ENCODE measurements at places on chromosomes 3 and 15. TPM values are rescaled to one million over a fixed set of nuclear protein-coding genes. Genes with fewer than 3 reads are reported as not detected.

Gene CPOX
- total RNA-seq: 27.2 TPM

Gene SAMD7
- total RNA-seq: not detected

Gene STRA6
- 0.48 TPM for total RNA-seq

Gene CSK
- 48.0 TPM for total RNA-seq

Gene PARP15
- total RNA-seq: 4.3 TPM

Gene C3orf62
- total RNA-seq: 2.3 TPM

DNA sequence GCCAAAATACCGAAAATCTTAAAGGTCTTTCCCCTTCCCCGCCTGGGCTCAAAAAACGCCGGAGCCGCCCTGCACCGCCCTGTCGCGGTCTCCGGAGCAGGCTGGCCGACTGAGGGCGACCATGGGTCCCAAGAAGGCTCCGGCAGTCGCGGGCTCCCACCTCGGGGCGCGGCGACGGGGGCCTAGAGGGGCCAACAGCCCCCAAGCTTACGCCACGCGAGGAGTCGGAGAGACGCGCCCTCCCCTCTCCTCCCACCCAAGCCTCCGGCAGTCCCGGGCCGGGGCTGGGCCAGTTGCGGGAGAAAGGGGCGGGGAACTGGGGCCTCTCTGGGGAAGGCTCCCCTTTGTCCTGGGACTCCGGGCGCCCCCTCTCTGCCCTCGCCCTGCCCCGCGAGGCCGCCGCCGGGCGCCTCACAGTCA, 69.2 kb downstream of the GOLGA8B start:
- no peak for DNase-seq

DNA sequence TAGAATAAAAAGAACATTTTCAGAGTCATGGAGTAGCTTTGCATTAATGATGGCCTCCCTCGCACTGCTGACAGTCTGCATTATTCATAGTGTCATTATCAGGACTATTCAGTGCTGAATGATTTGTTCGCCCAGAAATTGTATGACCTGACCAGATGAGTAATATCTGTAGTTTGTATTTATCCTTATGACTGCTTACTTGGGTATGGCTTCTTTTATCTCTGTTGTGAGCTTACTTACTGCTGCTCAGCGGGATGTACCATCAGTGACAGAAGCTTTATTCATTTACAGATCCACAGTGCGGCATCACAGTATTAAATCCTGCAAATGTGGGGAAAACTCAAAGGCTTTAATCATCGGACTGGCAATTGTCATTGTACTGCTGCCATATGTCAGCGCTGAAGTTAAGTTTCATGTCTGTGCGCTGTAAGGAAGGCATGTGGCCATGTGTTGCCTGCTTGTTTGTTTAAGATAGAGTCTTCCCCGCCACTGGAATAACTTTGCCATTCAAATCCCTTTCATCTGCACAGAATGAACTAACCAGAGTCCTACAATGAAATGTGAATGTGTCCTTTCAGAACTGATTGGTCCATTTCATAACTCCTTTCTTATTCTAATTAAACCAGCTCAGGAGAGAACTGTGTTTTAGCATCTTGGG, 262.2 kb downstream of the CHL1 start:
- DNase-seq: no peak

- no peak for DNase-seq
Observed at GRCh38 chr3:194631696-194632095, 1.5 kb downstream of the TMEM44 start.

DNA sequence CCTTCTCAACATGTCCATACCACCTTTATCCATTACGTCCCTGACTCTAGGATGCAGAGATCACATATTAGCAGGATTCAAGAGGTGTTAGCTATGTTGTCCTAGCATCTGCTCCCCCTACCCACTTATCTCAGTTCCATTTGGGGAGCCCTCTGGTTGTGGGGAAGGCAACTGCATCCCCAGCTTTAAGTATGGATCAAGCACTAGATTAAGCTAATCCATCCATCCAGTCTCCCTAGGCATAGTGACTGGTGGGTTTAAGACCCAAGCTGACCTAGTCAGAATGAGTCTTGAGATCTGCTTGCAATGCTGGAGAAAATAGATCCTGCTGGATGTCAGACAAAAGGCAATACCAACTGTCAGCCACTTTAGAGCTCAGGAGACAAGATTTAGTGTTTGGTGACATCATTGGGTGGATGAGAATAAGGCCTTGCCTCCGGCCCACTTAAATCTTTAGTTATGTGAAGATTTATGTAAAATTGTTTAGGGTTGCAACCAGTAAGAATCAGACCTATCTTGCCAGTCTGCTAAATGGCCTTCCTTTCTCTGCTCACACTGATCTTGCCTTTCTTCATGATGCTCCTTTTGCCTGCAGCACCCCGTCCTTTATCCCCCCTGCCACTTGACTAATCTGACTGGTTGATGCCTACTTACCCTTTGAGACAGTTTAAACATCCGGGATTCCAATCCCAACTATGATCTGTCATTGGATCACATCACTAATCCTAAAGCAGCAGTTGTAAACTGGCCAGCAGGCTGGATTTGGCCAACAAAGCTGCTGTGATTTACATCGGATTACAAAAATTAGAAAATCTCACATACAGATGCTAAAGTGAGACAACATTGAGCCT, 2.1 kb upstream of the ISY1 start:
- DNase-seq: no peak

GRCh38 chr3:85567071-85567676, 608.4 kb downstream of the CADM2 start:
- DNase-seq: no peak

DNA sequence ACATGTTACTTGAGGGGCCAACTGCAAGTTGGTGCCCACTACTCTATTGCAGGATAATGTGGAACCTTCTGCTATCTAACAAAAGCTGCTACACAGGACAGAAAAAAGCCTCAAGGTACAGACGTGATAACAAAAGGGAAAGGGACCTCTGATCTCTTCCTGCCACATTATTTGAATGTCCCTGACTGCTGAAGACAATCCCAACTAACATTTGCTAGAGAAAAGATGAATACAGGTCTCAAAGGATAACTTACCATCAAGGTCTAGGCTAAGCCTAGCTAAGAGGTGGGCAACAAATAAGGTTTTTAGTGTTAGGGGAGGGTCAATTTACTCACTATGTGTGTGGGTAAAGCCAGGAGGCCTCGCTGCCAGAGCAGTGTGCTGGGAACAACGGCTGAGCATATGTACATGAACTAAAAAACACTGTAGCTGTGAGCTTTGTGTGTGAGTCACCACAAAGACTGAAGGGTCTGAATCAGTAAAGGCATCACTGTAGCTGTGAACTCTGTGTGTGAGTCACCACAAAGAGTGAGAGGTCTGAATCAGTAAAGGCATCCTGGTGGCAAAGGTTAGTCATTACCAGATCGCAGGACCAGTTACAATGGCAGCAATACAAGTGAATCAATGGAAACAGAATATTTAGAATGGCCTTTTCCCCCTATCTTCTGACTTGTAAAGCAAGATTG, 111.7 kb downstream of the LMLN start:
- peak; percentile 79 for DNase-seq

GRCh38 chr3:99846477-99847160, 29.0 kb downstream of the CMSS1 start:
- DNase-seq: no peak

DNA sequence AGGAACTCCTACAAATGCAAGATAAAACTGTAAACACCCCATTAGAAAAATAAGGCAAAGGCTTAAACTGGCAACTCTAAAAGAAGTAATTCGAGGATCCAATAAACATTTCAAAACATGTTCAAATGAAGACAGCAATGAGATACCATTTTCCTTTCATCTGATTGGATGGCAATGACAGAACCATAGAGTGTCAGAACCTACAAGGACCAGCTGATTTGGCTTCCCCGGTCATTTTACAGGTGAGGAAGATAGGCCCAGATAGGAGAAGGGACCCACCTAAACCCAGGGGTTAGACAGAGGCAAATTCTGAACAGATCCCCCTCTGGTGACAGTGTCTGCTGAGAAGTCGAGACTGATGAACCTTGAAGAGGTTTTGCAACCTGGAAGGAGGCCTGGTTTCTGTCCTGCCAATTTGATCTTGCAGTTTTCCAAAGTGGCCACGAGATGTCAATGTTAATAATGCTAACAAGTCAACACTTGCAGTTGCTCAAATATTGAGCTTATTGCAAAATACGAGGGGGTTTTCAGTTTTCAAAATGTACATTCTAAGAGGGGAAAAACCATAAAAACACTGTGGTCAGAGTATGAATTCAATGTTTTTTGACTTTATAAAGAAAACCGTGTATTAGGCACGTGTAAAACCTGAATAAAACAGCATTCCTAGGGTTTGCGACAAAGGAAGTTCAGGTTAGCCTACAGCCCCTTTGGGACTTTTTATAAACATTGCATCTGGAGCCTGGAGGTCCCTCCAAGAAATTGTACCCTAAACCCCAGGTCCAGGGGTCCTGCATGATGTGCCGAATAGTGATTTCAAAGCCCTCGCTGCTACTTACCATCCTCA, 21.5 kb downstream of the CFAP161 start:
- peak; percentile 5 for DNase-seq

DNA sequence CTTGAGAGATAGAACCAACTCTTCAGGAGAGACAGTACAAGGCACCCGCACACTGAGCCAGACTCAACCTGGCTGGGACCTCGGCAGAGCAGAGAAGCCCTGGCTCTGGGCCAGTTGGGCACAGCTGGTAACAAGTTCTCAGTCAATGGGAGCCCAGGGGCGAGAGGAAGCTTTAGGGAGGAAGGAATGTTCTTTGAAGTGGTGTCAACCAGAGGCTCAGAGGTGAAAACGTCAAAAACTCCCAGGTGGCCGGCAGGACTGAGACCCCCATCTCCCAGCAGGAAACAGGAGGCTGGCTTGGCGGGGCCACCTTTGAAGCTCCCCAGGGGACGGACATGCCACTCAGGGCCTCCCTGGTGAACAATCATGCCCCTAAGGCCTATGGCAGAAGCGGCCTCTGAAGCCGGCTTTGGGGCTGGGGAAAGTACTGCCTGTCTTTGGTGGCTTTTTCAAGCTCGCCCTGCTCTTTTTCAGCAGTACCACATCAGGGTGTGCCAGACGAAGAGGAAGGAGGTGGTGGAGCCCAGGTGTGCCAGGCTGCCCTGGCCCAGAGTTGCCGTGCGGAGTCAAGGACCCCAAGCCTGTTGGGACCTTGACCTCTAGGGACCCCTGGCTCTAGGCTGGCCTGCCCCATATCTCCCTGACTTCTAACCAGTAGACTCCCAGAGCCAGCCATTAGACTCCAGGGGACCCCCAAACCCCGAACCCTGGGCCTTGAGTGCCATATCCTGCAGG, 16.7 kb upstream of the TBC1D21 start:
- DNase-seq: no peak

DNA sequence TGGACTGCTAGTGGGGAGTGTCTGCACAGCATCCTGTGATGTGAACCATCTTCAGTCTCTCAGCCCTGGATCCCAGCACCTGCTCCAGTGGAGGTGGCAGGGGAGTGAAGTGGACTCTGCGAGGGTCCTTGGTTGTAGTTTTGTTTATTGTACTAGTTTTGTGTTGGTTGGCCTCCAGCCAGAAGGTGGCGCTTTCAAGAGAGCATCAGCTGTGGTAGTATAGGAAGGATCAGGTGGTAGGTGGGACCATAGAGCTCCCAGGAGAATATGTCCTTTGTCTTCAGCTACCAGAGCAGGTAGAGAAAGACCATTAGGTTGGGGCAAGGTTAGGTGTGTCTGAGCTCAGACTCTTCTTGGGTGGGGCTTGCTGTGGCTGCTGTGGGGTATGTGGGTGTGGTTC, 20.9 kb downstream of the NEK11 start:
- DNase-seq: no peak

DNA sequence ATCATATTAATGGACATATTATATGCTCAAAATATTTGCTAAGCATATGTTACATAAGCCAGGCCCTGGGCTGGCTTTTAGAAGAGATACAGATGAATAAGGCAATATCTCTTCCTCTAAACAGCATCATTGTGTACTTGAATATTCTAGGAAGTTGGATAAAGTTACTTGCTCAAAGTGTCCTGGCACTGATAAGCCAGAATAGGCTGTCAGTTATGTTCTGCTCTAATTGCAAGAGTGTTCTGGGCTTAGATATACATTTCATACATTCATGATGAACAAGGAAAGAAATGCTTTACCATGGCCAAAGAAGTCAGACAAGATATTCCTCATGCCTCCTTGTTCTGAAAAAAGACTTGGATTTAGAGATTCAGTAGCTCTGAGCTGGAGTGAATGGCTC, 40.7 kb downstream of the KBTBD12 start:
- DNase-seq: no peak

GRCh38 chr15:78838489-78838888, 27.2 kb upstream of the ADAMTS7 start:
- no peak for DNase-seq

GRCh38 chr3:115062412-115062956, 84.6 kb downstream of the ZBTB20 start:
- DNase-seq: no peak

DNA sequence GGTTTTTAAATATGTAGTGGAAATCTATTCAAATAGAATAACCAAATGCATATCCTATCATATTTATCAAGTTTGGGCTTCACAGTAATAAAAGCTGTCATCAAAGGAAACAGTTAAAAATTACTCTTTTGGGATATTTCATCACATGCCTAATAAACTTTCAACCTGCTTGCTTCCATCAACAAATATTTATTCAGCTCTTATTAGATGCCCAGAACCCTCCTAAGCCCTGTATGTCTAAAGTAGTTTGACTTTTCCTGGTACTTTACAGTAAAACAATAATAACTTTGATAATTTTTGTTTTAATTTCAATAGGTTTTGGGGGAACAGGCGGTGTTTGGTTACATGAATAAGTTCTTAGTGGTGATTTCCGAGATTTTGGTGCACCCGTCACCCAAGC, 37.5 kb upstream of the RARB start:
- no peak for DNase-seq

Measured in glomerular endothelial cell (primary cell).